Sigmoid colon (tissue), 7 donors: ENCODE measurements at places on chromosomes 1 and 21. TPM values are rescaled to one million over a fixed set of nuclear protein-coding genes. Genes with fewer than 3 reads are reported as not detected.

- DNase-seq, result no peak
These were observed 43.5 kb downstream of the TCEANC2 start for GRCh38 chr1:54096877-54097240.

GRCh38 chr1:183800449-183800848, 4.5 kb upstream of the RGL1 start:
- no peak for DNase-seq

GRCh38 chr1:34874296-34874952, 14.9 kb upstream of the SMIM12 start:
- no peak for DNase-seq

- DNase-seq, result no peak
These were observed 535.0 kb downstream of the AJAP1 start for GRCh38 chr1:5189384-5189783.

DNA sequence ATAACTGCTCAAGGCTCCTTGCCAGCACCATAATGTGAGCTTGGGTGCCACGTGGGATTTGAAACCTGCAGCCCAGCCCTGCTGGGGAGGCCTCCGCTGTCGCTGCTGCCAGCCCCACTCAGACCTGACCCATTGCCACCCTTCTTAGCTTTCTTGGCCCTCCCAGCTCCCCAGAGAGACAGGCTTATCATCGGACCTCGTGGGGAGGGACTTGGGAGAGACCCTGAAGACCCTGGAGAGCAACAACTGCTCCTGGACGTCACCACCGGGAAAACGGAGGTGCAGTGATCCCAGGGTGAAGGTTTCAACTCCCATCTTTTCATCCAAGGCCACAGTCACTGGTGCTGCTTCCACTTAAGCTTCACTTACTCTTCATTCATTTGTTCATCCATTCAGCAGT, 596.1 kb downstream of the PTPRU start:
- no peak for DNase-seq

DNA sequence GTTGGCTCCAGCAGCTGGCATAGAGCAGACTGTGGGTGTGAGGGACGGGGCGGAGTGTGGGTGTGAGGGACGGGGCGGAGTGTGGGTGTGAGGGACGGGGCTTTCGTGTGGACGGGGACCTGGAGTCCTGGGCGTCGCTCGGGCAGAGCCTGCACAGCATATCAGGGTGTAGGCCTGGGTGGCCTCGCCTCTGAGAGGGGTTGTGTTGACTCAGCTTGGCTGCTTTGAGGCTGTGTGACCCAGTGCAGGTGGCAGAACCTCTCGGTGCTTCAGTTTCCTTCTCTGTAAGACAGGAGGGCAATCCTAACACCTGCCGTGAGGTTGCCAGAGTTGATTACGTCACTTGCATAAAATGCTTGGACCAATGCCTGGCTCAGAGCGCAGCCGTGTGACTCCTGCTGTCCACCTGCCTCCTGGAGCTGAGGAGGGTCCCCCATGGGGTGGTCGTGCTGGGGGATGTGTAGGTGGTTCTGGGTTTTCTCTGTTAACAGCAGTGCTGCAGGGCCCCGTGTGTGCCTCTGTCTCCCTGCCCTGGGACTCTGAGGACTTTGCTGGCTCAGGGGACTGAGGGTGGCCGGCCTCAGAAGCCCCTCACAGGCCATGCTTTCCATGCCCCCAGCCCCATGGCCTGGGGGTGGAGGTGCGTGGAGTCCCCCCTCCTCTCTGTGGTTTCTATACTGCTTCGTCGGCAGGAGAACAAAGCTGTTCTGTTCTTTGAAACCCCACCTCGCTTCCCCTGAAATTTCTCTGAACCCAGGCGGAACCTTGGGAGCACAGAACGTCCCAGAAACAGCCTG, 15.4 kb downstream of the PDXK start:
- no peak for DNase-seq

DNA sequence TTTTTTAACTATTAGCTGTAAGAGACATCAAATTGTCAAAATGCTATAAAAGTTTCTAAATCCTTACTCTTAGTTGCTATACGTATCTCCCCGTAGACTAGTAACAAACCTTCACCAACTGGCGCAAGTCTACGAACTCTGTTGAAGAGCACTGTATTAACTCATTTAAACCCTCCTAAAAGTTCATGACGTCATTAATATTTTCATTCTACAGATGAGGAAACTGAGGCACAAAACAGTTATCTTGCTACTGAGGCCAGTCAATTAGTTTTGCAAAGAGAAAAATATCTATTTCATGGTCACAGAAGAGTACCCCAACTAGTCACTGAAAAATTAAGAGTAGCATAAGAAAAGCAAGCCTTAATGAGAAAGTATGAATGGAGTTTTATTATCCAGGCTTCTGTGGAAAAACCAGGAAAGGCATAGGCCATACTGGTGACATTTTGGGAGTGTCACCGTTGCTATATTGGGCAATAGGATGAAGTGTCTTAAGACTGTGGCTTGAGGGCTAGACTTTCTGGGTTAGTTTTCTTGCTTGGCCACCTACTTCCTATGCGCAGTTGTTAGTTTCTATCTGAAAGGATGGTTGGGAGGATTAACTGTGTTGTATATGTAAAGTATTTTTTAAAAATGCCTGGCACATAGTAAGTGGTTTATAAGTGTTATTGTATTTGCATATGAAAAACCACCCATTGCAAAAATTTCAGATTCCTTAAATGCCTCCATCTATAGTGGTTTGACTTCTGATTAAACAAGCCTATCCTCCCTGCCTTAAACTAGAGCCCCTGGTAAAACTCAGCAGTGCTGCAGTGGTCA, 52.4 kb upstream of the SYT14 start:
- DNase-seq, result no peak

GRCh38 chr1:182633657-182634281, 29.6 kb upstream of the RGS16 start:
- DNase-seq, result no peak

- DNase-seq, result no peak
These were observed 33.0 kb upstream of the ZBTB8B start for GRCh38 chr1:32431736-32432400.

- no peak for DNase-seq
These were observed 14.9 kb downstream of the ETS2 start for GRCh38 chr21:38820471-38821239.

DNA sequence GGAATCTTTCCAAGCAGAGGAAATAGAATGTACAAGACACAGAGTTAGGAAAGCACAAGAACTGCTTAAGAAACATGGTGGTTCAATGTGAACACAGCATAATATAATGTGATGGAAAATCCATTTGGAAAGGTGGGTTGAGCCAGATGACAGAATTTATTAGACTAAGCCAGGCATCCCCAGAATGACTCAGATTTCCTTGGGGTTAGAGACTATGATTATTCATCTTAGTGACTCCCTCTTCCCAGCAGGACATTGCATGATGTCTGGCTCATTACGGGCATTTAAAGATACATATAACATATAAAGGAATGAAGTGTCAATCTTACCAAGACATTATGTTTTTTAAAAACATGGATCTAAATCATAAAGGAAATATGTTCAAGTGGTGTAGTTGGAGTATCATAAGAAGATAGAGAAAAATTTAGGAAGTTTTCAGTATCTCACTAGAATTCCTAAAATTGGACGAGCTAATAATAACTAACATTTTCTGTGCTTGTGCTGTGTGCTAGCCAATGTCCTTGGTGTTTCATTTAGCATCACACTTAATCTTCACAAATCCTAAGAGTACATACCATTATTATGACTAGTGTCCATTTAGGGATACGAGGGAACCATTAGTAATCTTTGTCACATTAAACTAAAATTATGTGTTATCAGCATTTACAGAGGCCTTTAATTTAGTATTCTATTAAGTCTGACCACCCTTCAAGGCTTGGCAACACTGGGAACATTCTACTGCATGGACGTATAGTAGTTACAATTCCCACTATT, 41.0 kb upstream of the ST6GALNAC5 start:
- DNase-seq, result no peak

GRCh38 chr1:14842891-14843290, 244.4 kb downstream of the KAZN start:
- no peak for DNase-seq

GRCh38 chr1:39368045-39368444, 123.4 kb upstream of the BMP8A start:
- no peak for DNase-seq

DNA sequence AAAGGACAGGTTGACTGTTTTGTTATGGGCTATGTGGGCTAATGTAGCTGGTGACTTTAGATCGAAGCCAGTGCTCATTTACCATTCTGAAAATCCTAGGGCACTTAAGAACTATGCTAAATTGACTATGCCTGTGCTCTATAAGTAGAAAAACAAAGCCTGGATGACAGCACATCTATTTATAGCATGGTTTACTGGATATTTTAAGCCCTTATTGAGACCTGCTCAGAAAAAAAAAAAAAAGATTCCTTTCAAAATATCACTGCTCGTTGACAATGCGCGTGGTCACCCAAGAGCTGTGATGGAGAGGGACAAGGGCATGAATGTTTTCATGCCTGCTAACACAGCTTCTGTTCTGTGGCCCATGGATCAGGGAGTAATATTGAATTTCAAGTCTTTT, 48.1 kb downstream of the CAMSAP2 start:
- no peak for DNase-seq

- no peak for DNase-seq
These were observed 7.4 kb downstream of the ARHGEF16 start for GRCh38 chr1:3461934-3462275.

GRCh38 chr1:9877962-9878361, 32.1 kb downstream of the CTNNBIP1 start:
- DNase-seq, result no peak

DNA sequence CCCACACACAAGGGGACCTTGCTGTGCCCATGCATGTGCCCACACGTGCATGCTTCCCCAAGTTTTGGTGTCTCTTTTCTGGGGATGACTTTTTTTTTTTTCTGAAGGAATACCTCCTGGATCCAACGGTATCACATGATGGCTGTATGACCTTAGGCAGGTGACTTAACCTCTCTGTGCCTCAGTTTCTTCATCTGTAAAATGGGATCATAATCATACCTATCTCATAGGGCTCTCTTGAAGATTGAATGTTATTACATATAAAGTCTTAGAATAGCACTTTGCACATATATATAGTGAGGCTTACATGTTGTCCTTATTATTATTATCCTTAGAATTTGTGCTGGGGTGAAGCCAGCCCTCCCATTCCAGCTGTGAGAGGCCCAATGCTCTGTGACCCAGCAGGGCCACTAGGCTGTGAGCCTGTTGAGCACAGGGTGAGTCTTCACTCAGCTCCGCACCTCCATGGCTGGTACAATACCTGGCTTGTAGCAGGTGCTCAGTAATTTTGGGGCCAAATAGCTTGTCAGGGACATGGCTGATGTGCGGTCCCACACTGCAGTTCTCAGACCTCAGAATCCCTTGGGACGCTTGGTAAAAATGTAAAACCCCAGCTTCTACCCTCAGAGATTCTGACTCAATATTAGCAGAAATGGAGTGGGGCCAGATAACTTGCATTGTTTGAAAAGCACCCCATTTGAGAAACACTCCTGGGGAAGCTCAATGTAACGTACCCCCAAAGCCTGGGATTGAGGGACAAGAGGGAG, 20.6 kb downstream of the STUM start:
- peak; percentile 32 for DNase-seq

- DNase-seq, result no peak
These were observed 46.7 kb upstream of the OSBPL9 start for GRCh38 chr1:51570063-51570710.

DNA sequence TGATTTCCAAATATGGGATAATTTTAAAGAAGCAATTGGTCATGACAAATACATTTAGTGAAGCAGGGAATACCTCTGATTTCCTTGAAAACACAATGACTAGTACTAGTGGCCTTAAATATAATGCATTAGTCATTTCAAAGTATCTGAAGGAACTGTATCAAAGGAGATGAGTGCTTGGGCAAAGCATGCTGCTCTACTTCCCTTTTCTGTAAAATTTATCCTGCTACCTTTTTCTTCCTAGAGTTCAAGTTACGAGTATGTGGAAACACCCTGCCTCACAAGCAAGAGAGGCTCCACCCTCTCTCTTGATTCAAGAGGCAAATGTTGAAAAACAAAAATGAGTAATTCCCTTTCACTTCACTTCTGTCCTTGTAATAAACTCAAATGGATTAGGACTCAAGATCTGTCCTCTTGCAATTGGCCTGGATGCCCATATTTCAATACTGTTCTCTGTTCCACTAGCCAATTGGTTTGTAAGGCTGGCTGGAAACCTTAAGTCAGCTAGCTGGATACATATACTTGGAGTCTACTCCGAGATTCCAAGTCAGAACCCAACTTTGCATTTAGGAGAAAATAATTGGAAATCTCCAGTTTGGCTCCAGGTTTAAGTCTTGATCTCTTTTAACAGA, 92.5 kb downstream of the CDC42BPA start:
- DNase-seq, result no peak

DNA sequence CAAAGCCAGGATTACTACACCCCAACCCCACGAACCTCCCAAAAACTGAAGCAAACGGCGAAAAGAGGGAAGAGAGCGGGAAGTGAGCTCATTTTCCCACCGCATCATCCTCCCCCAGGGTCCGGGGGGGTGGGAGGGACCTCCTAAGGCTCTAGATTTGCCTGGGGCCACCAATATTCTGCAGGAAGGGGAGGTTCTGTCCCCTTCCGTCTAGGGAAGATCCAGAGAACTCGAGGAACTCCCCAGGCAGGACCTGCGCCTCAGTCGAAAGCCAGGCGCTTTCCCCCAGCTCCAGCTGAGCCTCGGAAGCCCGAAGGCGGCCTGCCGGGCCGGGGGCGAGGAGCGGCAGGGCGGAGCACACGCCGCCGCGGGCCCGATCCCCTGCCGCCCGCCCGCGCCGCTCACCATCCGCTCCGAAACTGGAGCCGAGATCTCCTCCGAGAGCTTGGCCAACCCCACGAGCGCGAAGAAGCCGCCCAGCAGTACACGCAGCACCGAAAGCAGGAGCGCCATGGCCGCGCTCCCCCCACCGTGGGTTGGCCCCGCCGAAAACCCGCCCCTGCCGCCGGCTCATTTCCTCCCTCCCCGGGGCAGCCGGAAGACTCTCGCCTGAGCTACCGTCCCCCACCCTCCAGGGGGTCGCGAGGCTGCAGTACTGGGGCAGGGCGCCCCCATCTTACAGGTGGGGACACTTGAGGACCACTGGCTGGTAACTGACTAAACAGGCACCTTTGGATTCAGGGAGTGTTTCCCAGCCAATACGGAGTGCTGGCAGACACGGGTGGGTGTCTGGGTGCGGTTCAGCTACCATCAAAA, at the start of gene TMEM35B:
Gene TMEM35B, minus strand, starts transcription at position 555 of the 816 bp plus-strand sequence. Its CDS starts 42 bp downstream, at position 513.
- DNase-seq, result peak; percentile 80

GRCh38 chr1:177122461-177123251, 41.9 kb downstream of the ASTN1 start:
- DNase-seq, result no peak

The TNFRSF4 gene
- 0.95 TPM for total RNA-seq

The PLCH2 gene
- total RNA-seq, result 1.1 TPM

The KCNK2 gene
- 3.3 TPM for total RNA-seq
